Neural progenitor cell (in vitro differentiated cells): ENCODE measurements at places on chromosomes 12 and 14. TPM values are rescaled to one million over a fixed set of nuclear protein-coding genes. Genes with fewer than 3 reads are reported as not detected.

DNA sequence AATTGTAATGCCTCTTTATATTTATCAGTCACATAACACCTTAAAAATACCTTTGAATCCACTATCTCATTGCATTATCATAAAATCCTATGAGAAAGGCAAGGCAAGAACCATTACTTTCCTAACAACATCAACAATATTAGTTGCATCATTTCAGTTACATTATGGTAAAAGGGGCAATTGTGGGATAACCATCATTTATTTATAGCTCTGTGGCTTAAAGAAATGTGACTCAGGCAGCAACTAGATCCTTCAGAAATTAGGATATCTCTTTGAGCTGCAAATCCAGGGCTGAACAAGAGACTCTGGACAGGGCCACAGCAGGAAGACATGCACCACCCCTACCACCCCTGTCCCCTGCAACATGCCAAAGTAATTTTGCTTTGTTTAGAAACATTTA, 36.4 kb downstream of the EPS8 start:
- no peak overlapping the region for H3K4me3 ChIP-seq
- no peak for DNase-seq
- no peaks in the 10 kb centered on the region for H3K4me1 ChIP-seq
- H3K27ac ChIP-seq: no peak overlapping the region

GRCh38 chr12:5485454-5485853, 53.5 kb downstream of the NTF3 start:
- no peak overlapping the region for H3K27ac ChIP-seq
- no peak overlapping the region for H3K4me3 ChIP-seq
- no peak for DNase-seq
- peaks cover 18% of the 10 kb centered on the region for H3K4me1 ChIP-seq
- no peaks in the 10 kb centered on the region for H3K36me3 ChIP-seq

GRCh38 chr14:59510966-59511365, 26.6 kb downstream of the JKAMP start:
- no peak for DNase-seq
- H3K27me3 ChIP-seq: no peaks in the 10 kb centered on the region
- H3K4me3 ChIP-seq: no peak overlapping the region
- peaks cover 12% of the 10 kb centered on the region for H3K4me1 ChIP-seq
- no peak overlapping the region for H3K27ac ChIP-seq
- no peaks in the 10 kb centered on the region for H3K36me3 ChIP-seq

GRCh38 chr14:89493877-89494634, 77.0 kb upstream of the FOXN3 start:
- no peak overlapping the region for H3K4me3 ChIP-seq
- no peaks in the 10 kb centered on the region for H3K27me3 ChIP-seq
- H3K36me3 ChIP-seq: no peaks in the 10 kb centered on the region
- no peak overlapping the region for H3K27ac ChIP-seq

DNA sequence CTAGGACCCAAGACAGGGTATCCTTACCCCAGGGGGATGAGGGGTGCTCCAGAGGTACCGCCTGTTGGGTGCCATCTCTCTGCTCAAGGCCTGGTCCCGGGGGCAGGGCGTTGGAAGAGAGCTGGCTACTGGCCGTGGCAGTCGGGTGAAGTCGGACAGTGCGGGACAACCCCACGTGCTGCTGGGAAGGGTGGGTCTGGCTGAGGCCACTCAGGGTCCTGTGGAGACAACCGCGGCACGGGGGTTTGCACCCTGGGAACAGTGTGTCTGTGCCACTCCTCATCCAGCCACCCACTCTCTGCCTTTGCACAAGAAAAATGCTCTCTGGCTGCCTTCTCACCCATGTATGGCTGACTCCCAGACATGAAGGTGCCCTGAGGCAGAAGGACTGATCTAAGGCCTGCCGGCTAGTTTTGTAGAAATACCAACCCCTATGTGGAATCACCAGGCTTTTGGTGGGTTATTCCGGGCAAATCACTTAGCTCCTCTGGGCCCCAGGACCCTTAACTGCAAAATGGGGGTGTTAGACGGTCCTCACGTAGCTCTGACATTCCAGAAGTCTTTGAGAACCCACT, 56.5 kb downstream of the LTBP2 start:
- H3K36me3 ChIP-seq: no peaks in the 10 kb centered on the region
- DNase-seq: no peak
- no peak overlapping the region for H3K27ac ChIP-seq
- H3K27me3 ChIP-seq: no peaks in the 10 kb centered on the region
- H3K4me3 ChIP-seq: no peak overlapping the region

- no peak for DNase-seq
- H3K4me3 ChIP-seq: no peak overlapping the region
- no peak overlapping the region for H3K27ac ChIP-seq
- H3K27me3 ChIP-seq: peaks cover 57% of the 10 kb centered on the region
- H3K36me3 ChIP-seq: no peaks in the 10 kb centered on the region
Measured at GRCh38 chr14:92925446-92925845, 2.5 kb downstream of the CHGA start.

DNA sequence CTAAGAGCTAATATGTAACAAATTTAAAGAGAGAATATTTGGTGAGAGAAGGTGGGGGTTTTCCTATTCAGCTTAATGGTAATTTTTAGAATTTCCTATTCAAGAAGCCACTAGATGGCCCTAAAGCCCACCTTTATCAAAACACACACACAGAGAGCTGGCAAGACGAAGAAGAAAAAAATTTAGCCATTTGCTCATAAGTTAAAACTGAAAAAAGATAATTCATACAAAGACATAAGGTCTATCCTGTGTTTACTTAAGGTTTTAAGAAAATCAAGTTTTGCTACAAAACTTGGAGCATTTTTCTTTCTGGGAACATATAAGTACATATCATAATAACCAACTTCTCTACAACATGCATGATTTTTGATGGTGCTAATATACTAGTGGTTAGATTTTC, 46.8 kb upstream of the PCED1B start:
- no peaks in the 10 kb centered on the region for H3K36me3 ChIP-seq
- H3K4me3 ChIP-seq: no peak overlapping the region
- no peaks in the 10 kb centered on the region for H3K27me3 ChIP-seq
- no peak overlapping the region for H3K27ac ChIP-seq

GRCh38 chr14:106120101-106120500, 593.7 kb downstream of the TMEM121 start:
- DNase-seq: no peak
- no peak overlapping the region for H3K27ac ChIP-seq
- H3K4me3 ChIP-seq: no peak overlapping the region
- no peaks in the 10 kb centered on the region for H3K27me3 ChIP-seq

- no peaks in the 10 kb centered on the region for H3K27me3 ChIP-seq
- no peak for DNase-seq
- peaks cover 9% of the 10 kb centered on the region for H3K4me1 ChIP-seq
- no peak overlapping the region for H3K4me3 ChIP-seq
- no peaks in the 10 kb centered on the region for H3K36me3 ChIP-seq
- H3K27ac ChIP-seq: no peak overlapping the region
Measured at GRCh38 chr12:49649445-49649844, 26.1 kb downstream of the PRPF40B start.

- no peak overlapping the region for H3K27ac ChIP-seq
- H3K4me1 ChIP-seq: peaks cover 21% of the 10 kb centered on the region
- no peaks in the 10 kb centered on the region for H3K36me3 ChIP-seq
- H3K27me3 ChIP-seq: no peaks in the 10 kb centered on the region
Measured at GRCh38 chr14:100422556-100423316, 99.6 kb downstream of the SLC25A47 start.

DNA sequence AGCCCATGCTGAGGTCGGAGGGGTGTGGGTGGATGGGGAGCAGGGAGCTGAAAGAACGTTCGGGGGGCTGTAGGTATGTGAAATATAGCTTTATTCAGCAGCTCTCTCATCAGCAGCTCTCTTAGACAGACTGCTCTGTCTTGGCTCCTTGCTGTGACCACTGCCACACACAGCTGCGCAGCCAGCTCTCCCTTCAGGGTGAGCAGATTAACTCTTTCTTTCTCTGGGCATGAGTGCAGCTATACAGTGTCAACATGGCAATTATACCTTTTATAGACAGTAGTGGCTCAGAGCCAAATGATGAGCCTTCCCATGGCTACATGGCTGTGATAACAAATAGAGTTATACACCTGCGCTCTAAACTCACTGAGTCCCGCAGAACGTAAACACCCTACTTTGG, 137.7 kb upstream of the NEDD1 start:
- no peak overlapping the region for H3K4me3 ChIP-seq
- no peaks in the 10 kb centered on the region for H3K36me3 ChIP-seq
- no peak for DNase-seq
- no peak overlapping the region for H3K27ac ChIP-seq

- H3K36me3 ChIP-seq: no peaks in the 10 kb centered on the region
- H3K4me3 ChIP-seq: no peak overlapping the region
- no peak for DNase-seq
- H3K27ac ChIP-seq: no peak overlapping the region
Measured at GRCh38 chr12:117421068-117421752, 59.8 kb upstream of the NOS1 start.

GRCh38 chr14:93009471-93010129, 86.7 kb downstream of the CHGA start:
- no peaks in the 10 kb centered on the region for H3K27me3 ChIP-seq
- no peaks in the 10 kb centered on the region for H3K36me3 ChIP-seq
- H3K4me3 ChIP-seq: no peak overlapping the region
- H3K4me1 ChIP-seq: peaks cover 13% of the 10 kb centered on the region
- no peak overlapping the region for H3K27ac ChIP-seq

DNA sequence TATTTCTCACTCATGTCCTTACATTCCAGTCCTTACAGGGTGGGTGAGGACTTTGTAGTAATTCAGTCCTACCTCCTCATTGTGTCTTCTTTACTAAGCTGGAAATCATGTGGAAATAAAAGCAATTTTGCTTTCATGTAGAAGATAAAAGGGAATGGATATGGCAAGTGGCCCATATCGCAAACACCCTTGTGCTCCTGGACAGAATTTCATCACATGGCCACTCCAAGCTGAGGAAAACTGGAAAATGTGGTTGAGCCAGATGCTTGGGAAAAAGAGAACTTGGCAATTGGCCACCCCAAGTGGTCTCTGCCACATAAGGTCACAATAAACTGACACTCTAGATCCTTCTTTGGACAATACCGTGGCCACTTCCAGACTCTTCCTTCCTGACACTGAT, 64.2 kb upstream of the IFNG-AS1 start:
- no peak overlapping the region for H3K4me3 ChIP-seq
- no peaks in the 10 kb centered on the region for H3K36me3 ChIP-seq
- H3K4me1 ChIP-seq: peaks cover 13% of the 10 kb centered on the region
- no peak overlapping the region for H3K27ac ChIP-seq
- no peaks in the 10 kb centered on the region for H3K27me3 ChIP-seq

GRCh38 chr12:2129076-2129475, 76.3 kb downstream of the CACNA1C start:
- no peak for DNase-seq
- no peaks in the 10 kb centered on the region for H3K4me1 ChIP-seq

- no peaks in the 10 kb centered on the region for H3K4me1 ChIP-seq
- DNase-seq: no peak
- no peak overlapping the region for H3K27ac ChIP-seq
- H3K36me3 ChIP-seq: no peaks in the 10 kb centered on the region
- no peak overlapping the region for H3K4me3 ChIP-seq
Measured at GRCh38 chr14:76516884-76517283, 140.9 kb downstream of the ESRRB start.

GRCh38 chr12:116771651-116772050, 33.5 kb downstream of the RNFT2 start:
- no peaks in the 10 kb centered on the region for H3K4me1 ChIP-seq
- H3K4me3 ChIP-seq: no peak overlapping the region
- no peak for DNase-seq

- no peak for DNase-seq
- peaks cover 6% of the 10 kb centered on the region for H3K27me3 ChIP-seq
- H3K4me1 ChIP-seq: no peaks in the 10 kb centered on the region
- no peak overlapping the region for H3K4me3 ChIP-seq
- H3K27ac ChIP-seq: no peak overlapping the region
Measured at GRCh38 chr14:21033133-21033698, 1.4 kb downstream of the RNASE13 start.

- no peak overlapping the region for H3K27ac ChIP-seq
- no peak for DNase-seq
- H3K4me1 ChIP-seq: peaks cover 12% of the 10 kb centered on the region
- no peaks in the 10 kb centered on the region for H3K36me3 ChIP-seq
- peaks cover 44% of the 10 kb centered on the region for H3K27me3 ChIP-seq
Measured at GRCh38 chr12:52228931-52229330, 4.1 kb upstream of the KRT7 start.

DNA sequence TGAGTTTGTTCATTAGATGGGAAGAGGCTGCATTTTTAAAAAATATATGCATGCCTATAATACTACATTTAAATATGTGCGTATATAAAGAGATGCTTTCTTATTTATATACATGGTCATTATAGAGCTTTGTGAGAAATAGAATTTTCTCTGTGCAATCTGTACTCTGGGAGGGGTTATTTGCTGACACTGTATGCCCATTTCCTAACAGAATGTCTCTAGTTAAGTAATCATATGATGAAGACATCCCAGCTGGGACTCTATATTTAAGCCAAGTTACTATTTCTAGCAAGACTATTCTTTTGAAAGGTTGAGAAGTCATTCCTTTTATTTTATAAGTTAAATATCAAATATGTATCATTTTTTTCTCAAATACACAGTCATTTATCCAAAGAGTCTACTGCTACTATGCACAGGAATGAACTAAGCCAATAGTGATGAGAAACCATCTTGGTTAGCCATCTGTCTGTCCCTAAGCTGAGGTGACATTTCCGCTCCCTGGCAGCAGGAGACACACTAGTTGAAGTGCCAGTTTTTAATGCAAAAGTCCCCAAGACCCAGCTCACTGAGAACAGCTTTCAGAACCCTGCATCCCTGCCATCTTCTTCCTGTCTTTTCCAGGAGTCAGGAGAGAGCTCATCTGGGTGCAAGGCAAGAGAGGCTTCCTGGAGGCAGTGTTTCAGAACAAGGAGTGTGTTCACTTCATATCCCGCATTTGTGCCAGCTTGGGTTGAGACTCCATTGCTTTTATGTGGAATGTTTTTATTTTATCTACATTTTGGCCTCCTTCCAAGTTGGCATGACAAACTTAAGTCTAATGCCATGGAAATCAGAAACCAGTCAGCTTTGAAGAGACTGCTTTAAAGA, 69.5 kb downstream of the TMEM132C start:
- H3K36me3 ChIP-seq: no peaks in the 10 kb centered on the region
- H3K4me1 ChIP-seq: peaks cover 43% of the 10 kb centered on the region
- peak overlapping the region; percentile 25 for H3K4me3 ChIP-seq
- H3K27me3 ChIP-seq: no peaks in the 10 kb centered on the region

DNA sequence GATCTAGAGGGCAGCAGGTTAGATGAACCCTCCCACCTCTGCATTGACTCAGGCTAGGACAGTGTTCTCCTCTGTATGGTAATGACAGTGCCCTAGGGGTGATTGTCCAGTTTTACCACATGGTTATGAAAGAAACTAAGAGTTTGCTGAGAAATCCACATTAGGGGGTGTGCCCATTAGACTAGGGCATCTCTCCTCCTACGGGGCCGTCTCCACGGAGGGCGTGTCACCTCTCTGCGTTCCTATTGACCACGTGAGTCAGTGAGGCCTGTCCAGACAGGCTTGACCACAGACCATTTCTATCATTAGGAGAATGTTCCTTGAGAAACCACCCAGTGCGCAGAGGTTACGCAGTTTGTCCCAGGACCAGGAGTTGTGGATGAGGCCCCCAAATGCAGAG, 8.3 kb downstream of the MVK start:
- H3K27ac ChIP-seq: no peak overlapping the region
- peaks cover 8% of the 10 kb centered on the region for H3K4me1 ChIP-seq
- no peaks in the 10 kb centered on the region for H3K36me3 ChIP-seq
- H3K27me3 ChIP-seq: no peaks in the 10 kb centered on the region
- no peak overlapping the region for H3K4me3 ChIP-seq

The DENND5B gene
- total RNA-seq: 21.2 and 24.2 TPM in 2 replicates

The SMIM41 gene
- not detected in 2 replicates for total RNA-seq

The SYNDIG1L gene
- total RNA-seq: 0.40 TPM in 1 of 2 replicates, not detected in the other

The TMPRSS12 gene
- not detected in 2 replicates for total RNA-seq

The ATP6V1D gene
- total RNA-seq: 79.9 and 89.4 TPM in 2 replicates

The OR4L1 gene
- total RNA-seq: not detected in 2 replicates

The FOXN4 gene
- total RNA-seq: 0.25 TPM in 1 of 2 replicates, not detected in the other

The SSTR1 gene
- total RNA-seq: not detected in 2 replicates

The PTPRB gene
- total RNA-seq: 0.06 TPM in 1 of 2 replicates, not detected in the other

The RNFT2 gene
- 26.9 and 30.8 TPM in 2 replicates for total RNA-seq

The GPR135 gene
- 2.3 and 3.1 TPM in 2 replicates for total RNA-seq
